MCF 10A (cell line): ENCODE measurements at places on chromosomes 6 and 20. TPM values are rescaled to one million over a fixed set of nuclear protein-coding genes. Genes with fewer than 3 reads are reported as not detected.

The TXLNB gene
- not detected in 2 replicates for total RNA-seq

- H3K4me3 ChIP-seq, result no peak overlapping the region
- H3K27ac ChIP-seq, result no peak overlapping the region
- no peaks in the 10 kb centered on the region for H3K27me3 ChIP-seq
- H3K36me3 ChIP-seq, result no peaks in the 10 kb centered on the region
- peaks cover 8% of the 10 kb centered on the region for H3K4me1 ChIP-seq
- DNase-seq, result no peak
Measured at GRCh38 chr6:140230282-140230681, 855.8 kb upstream of the CITED2 start.

DNA sequence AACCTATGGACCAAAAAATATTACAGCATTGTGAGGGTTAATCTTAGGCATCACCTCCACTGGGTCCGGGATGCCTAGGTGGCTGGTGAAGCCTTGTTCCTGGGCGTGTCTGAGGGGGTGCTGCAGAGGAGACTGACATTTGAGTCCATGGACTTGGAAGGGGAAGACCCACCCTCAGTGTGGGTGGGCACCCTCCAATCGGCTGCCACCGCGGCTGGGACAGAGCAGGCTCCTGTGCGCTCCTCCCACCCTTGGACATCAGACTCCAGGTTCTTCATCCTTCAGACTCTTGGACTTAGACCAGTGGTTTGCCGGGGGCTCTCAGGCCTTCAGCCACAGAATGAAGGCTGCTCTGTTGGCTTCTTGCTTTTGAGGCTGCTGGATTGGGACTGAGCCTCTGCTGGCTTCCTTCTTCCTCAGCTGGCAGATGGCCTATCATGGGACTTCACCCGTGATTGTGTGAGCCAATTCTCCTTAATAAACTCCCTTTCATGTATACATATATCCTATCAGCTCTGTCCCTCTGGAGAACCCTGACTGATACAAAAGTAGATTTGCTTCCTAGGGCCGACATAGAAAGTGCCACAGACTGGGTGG, 113.1 kb downstream of the TTLL2 start:
- no peaks in the 10 kb centered on the region for H3K36me3 ChIP-seq
- no peak for DNase-seq

GRCh38 chr20:38050686-38051085, 17.1 kb downstream of the RPRD1B start:
- H3K27ac ChIP-seq, result no peak overlapping the region
- peaks cover 27% of the 10 kb centered on the region for H3K4me1 ChIP-seq
- H3K27me3 ChIP-seq, result no peaks in the 10 kb centered on the region
- peak; percentile 21 for DNase-seq

DNA sequence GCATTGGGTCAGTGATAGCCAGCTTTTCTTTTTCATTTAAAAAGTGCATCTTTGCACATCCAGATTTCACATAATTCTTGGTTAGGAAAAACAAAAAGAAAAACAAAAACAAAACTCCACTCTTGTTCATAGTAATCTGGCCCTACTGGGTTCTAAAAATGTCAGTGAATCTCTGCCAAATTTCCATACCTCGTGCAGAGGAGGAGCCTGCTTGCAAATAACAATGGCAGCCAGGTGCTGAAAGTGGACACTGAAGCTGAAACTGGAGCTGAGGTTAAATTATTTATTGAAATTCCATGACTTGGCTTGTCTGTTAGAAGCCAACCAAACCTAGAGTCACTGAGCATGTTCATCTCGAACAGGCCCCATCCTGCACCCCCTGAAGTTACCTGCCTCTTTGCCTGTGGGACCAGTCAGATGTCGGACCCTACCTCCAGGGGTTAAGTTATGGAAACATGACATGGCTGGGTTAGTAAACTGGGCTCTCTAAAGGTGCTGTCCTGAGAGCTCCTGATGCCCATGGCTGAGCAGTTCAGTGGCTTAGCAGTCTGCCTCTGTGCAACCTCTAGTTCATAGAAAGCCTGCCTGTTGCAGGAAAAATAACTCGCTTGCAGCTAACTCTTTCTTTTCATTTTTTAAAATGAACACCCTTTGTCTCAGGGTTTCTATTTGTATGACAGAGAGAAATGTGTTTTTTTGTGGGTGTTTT, 42.7 kb downstream of the CLIC5 start:
- H3K4me1 ChIP-seq, result no peaks in the 10 kb centered on the region
- no peaks in the 10 kb centered on the region for H3K27me3 ChIP-seq
- no peak overlapping the region for H3K27ac ChIP-seq
- H3K4me3 ChIP-seq, result no peak overlapping the region
- H3K36me3 ChIP-seq, result no peaks in the 10 kb centered on the region
- DNase-seq, result no peak

DNA sequence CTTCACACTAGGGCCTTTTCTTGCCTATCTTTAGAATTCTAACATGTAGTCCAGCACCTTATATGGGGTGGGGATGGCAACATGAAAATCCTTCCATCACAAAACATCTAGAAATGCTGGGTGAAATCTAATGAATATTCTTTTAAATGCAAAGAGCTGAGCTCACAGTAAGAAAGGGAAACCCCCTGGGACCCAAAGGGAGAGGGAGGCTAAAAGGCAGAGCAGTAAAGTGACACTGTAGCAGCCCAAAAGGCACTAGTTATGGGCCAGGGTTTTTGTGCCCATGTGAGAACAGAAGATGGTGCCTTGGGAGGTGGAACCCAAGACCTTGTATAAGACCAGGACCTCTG, 66.7 kb downstream of the TRAM2 start:
- no peak overlapping the region for H3K4me3 ChIP-seq
- H3K27me3 ChIP-seq, result no peaks in the 10 kb centered on the region
- peaks cover 44% of the 10 kb centered on the region for H3K4me1 ChIP-seq
- peaks cover 48% of the 10 kb centered on the region for H3K36me3 ChIP-seq
- H3K27ac ChIP-seq, result no peak overlapping the region

DNA sequence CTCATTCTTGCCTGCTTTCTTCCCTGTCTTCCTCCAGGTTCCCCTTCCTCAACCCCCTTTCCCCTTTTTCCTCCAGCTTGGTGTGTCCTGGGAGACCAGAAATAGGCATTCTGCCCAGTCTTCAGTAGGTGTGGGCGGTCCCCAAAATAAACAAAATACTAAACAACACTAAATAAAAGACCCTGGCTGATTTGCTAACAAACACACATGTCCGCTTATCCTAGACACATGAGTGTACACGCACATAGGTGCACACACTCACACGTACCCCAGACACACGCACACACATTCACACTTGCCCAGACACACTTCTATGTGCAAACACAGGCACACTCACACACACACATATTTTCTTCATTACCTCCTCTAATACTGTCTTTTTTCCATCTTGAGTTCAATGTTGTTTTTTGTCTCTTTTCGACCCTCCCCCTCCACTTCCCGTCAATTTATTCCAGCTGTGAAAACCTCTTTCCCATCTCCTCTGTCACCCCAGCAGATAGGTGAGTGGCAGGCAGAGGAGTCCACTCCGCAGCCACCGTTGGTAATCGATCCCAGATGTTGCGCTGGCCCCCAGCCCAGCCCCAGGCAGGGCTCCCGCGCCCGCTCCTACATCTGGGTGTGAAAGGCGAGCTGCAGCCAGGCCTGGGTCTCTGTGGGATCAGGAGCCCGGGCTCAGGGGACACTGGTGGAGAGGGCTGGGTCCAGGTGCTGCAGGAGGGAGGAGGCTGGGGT, 56.9 kb upstream of the FOXP4 start:
- H3K4me1 ChIP-seq, result peaks cover 7% of the 10 kb centered on the region
- DNase-seq, result no peak
- H3K27me3 ChIP-seq, result peaks cover 50% of the 10 kb centered on the region
- H3K36me3 ChIP-seq, result no peaks in the 10 kb centered on the region
